NK-92 treated with Interleukin-12 subunit alpha and Interleukin-12 subunit beta, amount 100 ng/mL, for 24 hours (cell line): ENCODE measurements at places on chromosomes 11 and 22.

DNA sequence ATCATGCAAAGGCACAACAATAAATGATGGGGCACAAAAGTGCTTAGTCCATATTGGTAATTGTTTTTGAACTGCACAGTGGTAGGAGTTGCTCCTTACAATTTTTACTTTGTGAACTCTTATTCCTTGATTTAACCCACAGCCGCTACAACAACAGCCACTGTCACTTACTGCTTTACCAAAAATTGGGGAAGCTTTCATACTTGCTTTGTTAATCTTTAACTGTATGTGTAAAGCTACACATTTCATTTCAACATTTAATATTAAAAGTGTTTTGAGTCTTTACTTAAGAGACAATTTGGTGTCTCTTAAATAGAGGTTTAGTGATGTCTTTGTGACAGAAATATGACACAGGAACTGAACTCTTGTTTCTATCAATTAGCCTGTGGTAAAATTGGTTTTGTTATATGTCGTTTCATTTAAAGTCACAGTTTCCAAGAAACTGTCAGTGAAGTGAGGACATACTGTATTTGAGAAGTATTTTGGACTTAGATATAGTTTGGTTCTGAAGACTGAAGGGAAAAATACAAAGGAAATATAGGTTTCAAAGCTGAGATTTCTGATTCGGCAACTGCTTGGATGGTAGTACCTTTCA, 6.5 kb upstream of the IL18BP start:
- DNase-seq, result no peak

GRCh38 chr11:70717936-70718595, 319.7 kb downstream of the CTTN start:
- DNase-seq, result no peak

- DNase-seq, result no peak
These were observed 20.4 kb downstream of the TUG1 start for GRCh38 chr22:30989474-30989873.

GRCh38 chr11:66851239-66851596, 5.6 kb upstream of the LRFN4 start:
- DNase-seq, result no peak

GRCh38 chr11:33735271-33736147, 714 bp downstream of the CD59 start:
- DNase-seq, result no peak

- DNase-seq, result no peak
These were observed 608.7 kb downstream of the SOX6 start for GRCh38 chr11:15747671-15748070.

GRCh38 chr11:19526119-19526518, 186.5 kb upstream of the NAV2 start:
- DNase-seq, result no peak

- no peak for DNase-seq
These were observed 59.3 kb downstream of the CD82 start for GRCh38 chr11:44624761-44625221.

DNA sequence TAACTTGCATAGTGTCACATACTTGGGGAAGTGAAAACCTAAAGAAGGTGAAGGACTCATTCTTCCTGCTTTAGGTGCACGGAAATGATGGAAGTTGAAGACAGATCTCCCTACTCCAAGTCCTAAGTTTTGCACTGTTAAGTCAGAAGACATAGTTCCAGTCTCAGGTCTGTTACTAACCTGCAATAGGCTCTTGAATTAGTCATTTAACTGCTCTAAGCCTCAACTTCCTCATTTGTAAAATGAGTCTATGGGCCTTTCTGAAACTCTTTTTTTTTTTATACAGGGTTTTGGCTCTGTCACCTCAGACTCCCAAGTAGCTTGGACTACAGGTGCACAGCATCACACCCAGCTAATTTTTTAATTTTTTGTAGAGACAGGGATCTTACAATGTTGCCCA, 30.8 kb upstream of the POU2AF1 start:
- DNase-seq, result no peak

DNA sequence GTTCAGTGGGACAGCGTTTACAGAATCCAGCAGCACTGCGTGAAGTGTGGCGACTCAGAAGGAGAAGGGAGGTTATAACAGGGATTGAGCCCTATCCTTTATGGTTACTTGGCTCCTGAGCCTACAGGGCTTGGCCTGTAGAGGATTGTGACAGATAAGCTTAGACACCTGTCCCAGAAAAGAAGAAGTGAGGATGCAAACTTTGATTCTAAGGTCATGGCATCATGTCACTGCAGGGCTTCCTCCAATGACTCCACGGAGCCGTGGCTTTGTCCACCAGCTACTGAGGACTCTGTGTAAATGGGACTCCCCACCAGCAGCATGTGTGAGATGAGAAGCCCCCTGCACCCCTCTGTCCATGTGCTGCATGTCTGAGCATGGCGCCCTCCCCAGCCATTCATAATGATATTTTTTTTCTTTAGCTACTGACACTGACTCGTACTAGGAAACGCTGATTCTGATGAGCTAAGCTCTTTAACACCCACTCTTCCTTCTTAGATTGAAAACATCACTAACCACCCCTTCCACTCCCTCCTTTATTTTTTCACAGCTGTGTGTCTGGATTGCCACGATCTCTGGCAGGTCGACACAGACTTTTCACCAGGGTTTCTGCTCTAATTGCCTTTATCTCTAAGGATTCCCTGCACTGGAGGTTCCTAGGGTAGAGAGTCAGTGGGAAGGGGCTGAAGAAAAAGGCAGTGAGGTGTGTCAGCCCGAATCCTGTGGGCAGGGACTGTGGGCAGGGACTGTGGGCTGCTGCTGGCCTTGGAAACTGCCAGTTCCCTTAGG, 65.5 kb upstream of the TTC12 start:
- no peak for DNase-seq

DNA sequence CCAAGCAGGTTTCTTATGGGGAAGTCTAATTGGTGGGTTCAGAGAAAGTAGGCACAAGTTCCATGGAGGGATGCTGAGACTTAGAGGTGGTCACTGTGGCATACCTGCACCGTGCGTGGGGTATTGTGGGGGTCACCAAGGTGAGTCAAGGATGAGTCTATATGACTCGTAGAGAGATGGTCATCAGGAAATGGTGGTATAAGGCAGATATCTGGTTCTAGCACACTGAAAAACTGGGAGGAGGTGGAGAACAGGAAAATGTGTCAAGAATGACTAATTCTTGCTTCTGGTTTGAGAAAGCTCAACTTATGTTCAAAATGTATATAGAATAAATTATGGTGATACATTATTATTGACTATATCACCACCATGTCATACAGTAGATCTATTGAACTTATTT, 258.1 kb downstream of the RAB38 start:
- no peak for DNase-seq

DNA sequence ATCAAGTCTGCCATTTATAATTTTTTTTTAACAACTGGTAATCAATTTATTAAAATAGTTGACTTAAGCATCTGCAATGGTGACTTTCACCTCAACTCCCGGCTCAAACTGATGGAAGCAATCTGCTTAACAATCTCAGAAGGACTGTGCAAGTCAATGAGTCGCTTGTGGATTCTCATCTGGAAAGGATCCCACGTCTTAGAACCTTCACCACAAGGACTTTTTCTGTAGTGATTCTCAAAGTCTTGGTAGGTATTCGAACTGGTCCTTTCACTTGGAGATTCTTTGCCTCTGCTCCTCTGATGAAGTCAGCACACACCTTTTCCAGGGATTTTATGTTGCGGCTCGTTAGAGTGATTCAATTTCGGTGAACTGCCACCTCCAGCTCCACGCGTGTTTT, 7.3 kb downstream of the RSF1 start:
- DNase-seq, result no peak

- DNase-seq, result no peak
These were observed 156.8 kb downstream of the MYO18B start for GRCh38 chr22:25898707-25899365.

DNA sequence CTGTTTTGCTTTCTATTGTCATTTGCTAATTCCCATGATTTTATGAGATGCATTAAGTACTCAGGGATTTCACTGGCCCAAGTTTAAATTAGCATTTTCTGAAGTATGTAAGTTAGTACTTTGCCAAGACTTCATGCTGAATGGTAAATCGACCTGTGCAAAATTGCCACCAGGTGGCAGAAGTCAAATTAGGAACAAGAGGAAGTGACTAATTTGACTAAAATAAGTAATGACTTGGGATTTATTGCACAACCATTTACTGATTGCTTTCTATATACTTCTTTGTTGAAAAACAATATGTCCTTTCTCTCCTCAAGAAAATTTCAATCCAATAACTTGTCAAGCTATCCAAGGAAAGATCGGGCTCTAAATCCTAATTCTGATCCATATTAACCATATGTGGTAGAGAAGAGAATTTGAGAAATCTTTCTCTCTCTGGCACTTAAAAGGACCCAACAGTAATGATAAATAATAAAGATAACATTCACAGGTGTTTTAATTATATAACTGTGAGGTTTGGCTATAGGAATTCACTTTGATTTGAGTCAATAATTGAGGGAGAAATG, 253.7 kb upstream of the CHORDC1 start:
- DNase-seq, result peak; percentile 7

DNA sequence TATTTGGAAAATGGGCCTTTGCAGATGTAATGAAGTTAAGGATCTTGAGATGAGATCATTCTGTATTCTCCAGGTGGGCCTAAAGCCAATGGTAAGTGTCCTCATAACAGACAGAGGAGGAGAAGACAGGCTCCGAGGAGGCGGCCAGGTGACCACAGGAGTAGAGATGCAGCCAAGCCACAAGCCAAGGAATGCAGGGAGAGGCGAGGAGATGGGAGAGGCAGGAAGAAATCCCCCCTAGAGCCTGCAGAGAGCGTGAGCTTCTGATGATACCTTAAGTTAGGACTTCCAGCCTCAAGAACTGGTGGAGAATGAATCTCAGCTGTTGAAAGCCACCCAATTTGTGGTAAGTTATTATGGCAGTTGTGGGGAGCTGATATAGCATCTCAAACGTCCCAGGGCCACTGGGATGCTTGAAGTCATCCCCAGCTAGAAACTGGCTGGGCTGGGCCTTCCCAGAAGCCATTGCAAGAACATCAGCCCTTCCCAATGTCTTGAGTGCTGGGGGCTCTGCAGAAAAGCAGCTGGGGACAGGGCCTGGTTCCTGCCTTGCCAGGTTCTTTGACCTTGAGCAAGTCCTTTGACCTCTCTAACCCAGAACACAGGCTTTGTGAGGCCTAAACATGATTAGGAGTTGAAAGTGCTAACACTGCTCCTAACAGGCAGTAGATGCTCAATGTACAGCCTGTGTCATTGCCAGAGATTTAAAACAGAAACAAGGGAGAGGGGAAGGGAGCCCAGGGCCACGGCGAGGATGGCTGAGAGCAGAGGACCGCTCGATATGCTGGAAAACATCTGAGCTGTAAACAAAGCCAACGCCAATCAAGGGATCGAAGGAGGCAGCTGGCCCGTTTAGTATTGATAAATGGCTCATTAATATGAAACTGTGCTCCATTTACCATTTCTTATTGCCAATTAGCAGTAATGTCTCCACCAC, 632.3 kb downstream of the TBC1D22A start:
- DNase-seq, result no peak

GRCh38 chr11:126870021-126870420, 130.5 kb downstream of the KIRREL3 start:
- no peak for DNase-seq

- DNase-seq, result no peak
These were observed 21.7 kb upstream of the PRDM10 start for GRCh38 chr11:130024361-130024760.

- DNase-seq, result no peak
These were observed 1.7 kb upstream of the IL2RB start for GRCh38 chr22:37151401-37151800.

DNA sequence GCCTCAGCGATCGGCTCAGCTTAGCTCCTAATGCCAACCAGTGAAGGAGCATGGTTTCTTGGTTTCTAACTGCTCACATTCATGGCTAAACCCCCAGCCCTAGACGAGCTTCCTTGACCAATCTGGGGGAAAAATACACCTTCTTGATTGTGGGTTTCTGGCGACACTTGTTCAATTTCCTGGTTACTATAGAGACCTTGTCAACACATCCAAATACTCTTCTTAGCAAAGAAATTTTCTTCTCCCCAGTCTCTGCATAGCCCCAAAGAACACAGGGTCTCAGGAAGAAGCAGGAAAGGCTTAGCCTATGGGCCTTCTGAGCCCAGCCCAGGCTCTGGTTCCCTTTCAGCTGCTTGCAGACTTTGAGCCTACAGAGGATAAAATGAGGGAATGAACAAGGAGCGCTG, 88.5 kb upstream of the SYT13 start:
- no peak for DNase-seq

DNA sequence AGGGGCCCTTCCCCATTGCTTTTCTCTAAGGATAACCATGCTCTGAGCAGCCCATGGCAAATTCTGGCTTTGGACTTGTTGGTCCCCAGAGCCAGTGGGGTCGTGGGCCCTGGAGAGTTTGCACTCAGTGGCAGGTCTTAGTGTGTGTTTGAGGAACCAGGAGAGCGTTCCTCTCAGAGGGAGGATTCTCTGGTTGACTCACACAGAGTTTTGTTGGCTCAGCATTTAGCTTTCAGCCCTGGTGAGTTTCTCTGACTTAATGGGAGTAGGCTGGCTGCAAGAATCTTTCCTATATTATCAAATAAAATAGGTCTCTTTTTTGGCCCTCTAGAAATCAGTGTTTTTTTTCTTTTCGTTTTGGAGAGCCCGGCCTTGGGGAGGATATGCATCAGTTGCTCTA, 20.9 kb downstream of the ST14 start:
- DNase-seq, result no peak

DNA sequence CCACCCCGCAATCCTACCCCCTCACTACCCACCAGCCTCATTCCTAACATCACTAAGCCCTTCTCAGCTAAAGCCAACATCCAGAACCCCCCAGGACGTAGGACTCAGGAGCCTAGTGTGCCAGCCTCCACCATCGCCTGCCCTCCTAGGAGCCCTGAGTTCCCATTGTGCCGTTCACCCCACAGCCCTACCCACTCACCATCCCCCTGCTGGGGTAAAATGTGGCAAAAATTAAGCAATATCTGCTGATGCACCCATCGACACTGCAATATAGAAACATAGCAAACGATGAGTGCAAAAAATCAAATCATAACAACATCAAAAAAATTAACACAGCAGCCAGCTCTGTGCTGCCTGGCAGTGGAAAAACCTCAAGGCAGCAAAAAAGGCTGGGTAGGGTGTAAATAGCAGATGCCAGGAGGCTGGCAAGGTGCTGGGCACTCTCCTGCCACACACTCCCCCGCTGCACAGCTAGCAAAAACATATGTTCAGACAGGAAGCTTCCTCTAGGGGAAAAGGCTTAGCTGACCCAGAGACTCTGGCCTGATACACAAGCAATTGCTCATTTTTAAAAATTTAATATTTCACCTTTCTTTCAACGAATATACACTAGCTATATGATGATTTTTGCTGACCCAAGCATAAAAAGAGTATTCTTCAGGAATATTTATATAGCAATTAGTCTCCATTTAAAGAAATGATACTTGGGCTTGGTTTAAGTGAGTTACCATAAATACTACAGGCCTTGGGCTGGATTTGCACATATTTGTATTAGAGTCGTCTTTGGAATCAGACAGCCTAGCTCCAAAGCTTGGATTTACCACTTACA, 33.8 kb downstream of the PRDM10 start:
- DNase-seq, result peak; percentile 62

GRCh38 chr22:49263101-49263500, 564.6 kb downstream of the BRD1 start:
- no peak for DNase-seq

GRCh38 chr11:19886498-19886897, 173.9 kb downstream of the NAV2 start:
- DNase-seq, result no peak
